ENCODE measurements at places on chromosomes 2 and 18. TPM values are rescaled to one million over a fixed set of nuclear protein-coding genes. Genes with fewer than 3 reads are reported as not detected.

RGPD3 gene
- total RNA-seq: 0.03 TPM

MGAT4A gene
- 1.8 TPM for total RNA-seq

REG3A gene
- total RNA-seq: not detected

KLHL41 gene
- not detected for total RNA-seq

SFTPB gene
- total RNA-seq: not detected

SCYGR6 gene
- not detected for total RNA-seq

- DNase-seq: no peak
These were observed 37.6 kb downstream of the RMC1 start for GRCh38 chr18:23540867-23541266.

DNA sequence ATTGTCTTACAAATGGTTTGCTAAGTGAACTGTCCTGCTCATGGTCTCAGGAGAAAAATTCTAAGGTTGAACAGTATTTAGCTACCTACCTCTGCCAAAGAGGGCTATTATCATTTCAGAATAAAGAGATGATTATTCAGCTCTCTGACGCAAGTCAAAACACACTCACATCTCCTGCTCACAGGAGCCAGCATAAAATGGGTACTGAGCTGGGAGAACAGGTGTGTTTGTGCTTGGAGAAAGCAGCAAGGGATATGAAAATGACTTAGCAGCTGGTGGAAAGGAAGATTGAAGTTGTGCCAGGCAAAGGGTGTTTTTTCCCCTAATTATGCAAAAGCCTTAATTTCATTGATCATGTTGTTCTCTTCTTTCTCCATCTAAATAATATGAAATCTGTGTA, 47.3 kb upstream of the TANK start:
- DNase-seq: no peak

GRCh38 chr2:128591861-128592822, 273.5 kb upstream of the HS6ST1 start:
- DNase-seq: no peak

GRCh38 chr2:224259831-224260230, 142.1 kb downstream of the FAM124B start:
- no peak for DNase-seq

DNA sequence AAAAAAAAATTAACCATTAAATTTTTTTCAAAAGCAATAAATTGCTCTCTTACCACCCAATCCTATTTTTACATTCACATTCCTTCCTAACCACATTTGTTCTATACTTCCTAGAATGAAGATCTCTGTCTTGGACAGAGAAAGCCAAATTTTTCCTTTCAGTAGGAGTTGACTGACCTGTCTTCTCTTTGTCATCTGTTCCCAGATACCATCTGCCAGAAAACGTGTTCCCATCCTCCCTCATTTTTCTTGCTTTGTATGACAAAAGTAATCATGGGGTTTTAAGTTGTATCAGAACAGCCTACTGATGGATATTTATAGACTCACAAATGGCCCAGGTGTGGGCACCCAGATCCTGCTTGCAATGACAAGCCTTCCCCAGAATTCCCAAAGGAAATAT, 182.1 kb downstream of the CYP26B1 start:
- DNase-seq: no peak

GRCh38 chr2:215830304-215830703, 183.0 kb downstream of the MREG start:
- DNase-seq: peak; percentile 92

DNA sequence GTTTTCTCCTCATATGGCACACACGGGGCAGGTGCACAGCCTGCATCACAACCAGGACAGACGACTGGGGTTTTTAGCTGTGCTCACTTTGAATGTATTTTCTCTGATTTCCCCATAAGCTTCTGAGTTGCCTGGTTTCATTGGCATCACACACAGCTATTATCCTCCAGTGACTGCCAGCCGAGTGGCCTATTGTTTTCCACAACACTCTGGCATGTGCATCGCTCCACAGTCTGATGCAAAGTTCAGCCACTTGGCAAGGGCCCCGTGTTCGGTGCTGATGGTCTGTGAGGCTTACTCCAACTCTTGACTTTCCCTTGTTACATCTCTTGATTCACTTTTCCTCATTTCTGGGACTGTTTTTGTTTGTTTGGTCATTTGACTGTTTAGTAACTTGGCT, 593.1 kb downstream of the CBLN2 start:
- DNase-seq: no peak

DNA sequence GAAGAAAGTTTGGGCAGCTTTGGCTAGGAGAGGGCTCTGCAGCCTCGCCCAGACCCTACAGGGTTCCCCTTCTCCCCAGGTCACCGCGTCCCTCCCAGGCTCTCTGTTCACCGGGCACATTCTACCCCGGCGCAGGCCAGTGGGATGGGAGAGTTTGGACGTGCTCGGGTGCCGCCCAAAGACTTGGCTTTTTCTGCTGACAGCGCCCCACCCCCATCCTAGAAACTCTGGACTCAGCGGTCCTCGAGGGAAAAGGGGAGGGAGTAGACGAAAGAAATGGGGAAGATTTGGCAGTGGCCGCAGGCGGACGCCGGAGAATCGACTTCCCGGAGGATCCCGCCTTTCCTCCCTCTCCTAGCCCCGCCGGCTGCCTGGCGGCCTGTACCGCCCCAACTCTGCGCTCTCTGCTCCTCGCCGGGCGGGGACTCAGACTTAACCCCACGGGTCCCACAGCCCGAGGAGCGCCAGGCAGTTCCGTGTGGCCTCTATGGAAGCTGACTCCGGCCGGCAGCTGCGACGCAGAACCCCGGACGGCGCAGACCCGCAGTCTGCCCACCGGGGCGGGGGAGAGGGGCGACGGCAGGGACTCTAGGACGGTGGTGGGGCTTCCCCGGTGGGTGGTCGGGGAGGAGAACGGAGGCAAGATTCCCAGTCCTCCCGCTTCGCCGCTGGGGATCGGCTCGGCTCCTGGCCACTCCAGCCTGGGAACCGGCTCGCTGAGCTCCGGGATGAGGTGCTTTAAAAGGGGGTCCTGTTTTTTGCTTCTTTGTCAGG, 863 bp upstream of the SIX2 start:
- peak; percentile 82 for DNase-seq

DNA sequence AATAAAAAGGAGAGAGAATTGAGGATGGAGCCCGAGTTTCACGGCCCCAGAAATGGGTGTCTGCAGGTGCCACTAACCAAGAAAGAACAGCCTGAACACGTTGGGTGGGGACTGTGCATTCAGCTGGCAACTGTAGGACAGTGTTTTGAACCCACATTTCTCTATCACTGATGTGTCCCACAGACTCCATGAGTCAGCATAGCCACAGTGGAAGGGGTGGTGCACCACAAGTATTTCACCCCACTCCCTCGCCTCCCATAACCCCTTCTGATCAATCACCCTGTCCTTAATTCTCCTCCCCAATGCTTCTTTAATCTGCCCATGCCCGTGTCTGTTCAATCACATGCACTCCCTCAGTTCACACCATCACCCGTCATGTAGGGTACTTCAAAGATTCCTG, 291.5 kb downstream of the ZNF516 start:
- DNase-seq: no peak

DNA sequence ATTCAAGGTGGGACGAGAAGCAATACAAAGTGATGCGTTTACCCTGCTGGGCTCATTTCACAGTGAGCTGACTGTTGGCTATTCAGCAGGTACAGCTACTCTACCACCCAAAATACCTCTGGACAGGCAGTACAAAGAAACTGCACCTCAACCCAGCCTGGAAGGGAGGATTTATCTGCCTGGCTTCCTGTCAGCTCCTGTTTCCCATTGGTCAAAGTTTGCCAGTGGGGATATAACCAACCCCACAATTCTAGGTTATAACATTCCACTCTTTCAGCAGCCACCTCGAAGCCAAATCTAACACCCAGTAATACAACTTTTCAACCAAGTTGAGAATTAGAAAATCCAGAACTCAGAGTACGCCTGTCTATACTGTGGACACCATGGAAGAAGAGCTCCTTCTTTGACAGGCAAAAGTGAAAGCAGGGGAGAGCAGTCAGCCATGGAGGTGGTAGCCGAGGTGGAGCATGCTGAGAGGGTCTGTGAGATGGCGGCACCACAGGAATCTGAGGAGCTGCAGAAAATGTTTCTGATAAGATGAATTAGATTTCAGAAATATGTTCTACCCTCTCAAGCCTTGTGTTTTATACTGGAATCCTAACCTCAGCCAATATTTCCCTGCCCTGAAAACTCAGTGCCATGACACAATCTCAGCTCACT, 10.8 kb downstream of the DUSP19 start:
- DNase-seq: no peak

DNA sequence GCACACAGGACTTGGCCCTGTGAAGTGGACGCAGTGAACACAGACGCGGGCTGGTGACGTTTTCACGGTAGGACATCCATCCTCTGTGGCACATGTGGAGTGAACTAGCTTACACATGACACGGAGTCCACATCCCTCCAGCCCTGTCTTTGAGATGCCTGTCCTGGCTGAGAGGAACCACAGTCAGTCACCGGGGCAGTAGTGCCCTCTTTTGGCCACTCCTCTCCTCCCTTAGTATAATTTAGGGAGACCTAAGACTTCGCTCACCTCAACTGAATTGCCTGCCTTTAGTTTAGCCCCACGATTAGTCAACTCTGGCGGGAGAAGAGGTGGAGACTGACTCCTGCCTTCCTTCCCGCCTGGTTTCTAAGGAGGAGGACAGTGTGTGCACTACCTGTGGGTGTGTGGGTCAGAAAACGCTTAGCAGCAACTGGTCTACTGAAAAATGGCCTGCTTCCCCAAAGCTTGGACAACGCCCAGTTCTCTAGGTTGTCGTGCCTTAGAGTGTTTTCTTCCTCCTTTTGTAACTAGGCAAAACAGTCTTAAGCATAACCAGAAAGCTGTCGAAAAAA, 70.6 kb downstream of the MBP start:
- DNase-seq: no peak

DNA sequence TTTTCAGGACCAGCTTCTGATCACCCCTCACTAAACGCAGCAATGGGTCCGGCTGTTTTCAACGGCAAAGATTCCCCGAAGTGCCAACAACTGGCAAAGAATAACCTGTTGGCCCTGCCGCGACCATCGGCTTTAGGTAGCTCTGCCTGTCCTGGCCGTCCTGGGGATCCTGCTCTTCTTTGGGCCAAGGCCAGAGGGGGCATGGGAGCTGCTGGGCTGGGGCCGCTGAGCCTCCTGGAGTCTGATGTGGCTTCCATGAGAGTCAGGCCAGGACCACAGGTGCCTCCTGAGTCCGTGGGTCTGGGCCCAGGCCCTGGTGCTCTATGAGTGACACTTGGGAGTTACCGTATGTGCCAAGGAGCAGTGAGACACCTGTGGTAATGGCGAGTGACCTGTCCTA, 46.9 kb downstream of the GREB1 start:
- no peak for DNase-seq

GRCh38 chr18:27138079-27138478, 47.0 kb downstream of the CHST9 start:
- no peak for DNase-seq

All from Caki2 (cell line).